8988T (cell line): ENCODE measurements at places on chromosomes 13 and 19.
A peak's percentile ranks its signal among the peaks of the same experiment; 100 is the strongest.

GRCh38 chr13:25689539-25689938, 317.8 kb downstream of the ATP8A2 start:
- DNase-seq, result no peak

DNA sequence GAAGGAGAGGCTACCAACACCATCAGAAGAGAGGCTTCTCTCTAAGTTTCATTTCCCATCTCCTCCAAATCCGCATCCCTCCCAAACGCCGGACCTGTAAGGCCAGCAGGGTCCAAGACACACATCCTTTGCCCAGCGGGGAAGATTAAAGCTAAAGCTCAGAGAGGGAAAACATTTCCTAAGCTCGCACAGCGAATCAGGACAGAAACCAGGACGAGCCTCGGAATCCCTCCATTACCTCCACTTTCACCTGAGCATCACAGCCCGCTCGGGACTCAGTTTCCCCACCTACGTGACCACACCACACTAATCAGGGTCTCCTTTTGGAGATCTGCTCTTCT, 711 bp upstream of the FOSB start:
- no peak for DNase-seq

- no peak for DNase-seq
These were observed 104.7 kb downstream of the GGACT start for GRCh38 chr13:100483841-100484381.

GRCh38 chr19:40633207-40633606, 32.0 kb downstream of the LTBP4 start:
- no peak for DNase-seq

DNA sequence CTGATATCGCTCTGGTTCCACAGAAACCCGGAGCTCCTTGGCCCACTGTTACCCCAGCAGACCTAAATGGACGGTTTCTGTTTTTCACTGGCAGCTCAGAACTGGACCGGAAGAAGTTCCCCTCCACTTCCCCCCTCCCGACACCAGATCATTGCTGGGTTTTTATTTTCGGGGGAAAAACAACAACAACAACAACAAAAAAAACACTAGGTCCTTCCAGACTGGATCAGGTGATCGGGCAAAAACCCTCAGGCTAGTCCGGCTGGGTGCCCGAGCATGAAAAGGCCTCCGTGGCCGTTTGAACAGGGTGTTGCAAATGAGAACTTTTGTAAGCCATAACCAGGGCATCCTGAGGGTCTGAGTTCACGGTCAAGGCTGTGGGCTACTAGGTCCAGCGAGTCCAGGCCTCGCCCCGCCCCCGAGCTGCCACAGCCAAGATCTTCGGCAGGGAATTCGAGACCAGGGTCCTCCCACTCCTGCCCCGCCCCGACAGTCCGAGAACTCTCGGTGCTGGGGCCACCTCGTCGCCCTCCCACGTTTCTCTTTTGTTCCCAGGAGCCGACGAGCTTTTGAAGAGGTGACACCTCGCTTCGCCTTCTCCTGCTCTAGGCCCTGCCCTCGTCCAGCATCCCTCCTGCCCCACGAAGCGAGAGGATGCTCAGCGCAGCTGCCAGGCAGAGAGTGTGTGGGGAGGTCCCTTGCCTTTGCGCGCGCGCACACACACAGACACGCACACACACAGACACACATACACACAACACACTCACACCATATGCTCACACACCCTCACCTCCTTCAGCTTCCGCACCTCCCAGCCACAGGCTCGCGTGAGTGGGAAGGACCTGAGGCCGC, 8.8 kb downstream of the ZIC2 start:
- no peak for DNase-seq

DNA sequence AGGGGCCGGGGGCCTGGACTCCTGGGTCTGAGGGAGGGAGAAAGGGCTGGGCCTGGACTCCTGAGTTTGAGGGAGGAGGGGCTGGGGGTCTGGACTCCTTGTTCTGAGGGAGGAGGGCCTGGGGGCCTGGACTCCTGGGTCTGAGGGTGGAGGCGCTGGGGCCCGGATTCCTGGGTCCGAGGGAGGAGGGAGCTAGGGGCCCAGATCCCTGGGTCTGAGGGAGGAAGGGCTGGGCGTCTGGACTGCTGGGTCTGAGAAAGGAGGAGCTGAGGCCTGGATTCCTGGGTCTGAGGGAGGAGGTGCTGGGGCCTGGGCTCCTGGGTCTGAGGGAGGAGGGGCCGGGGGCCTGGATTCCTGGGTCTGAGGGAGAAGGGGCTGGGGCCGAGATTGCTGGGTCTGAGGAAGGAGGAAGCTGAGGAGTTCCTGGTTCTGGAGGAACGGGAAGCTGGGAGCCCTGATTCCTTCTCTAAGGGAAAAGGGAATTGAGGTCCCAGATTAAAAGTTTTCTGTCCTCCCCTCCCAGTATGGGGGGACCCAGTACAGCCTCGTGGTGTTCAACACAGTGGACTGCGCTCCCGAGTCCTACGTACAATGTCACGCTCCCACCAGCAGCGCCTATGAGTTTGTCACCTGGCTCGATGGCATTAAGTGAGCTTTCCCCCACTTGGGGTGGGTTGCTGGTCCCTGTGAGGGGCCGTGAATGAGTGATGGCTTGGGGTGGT, 721 bp downstream of the MED25 start:
- no peak for DNase-seq

GRCh38 chr13:43260999-43261398, 237.6 kb downstream of the DNAJC15 start:
- no peak for DNase-seq

DNA sequence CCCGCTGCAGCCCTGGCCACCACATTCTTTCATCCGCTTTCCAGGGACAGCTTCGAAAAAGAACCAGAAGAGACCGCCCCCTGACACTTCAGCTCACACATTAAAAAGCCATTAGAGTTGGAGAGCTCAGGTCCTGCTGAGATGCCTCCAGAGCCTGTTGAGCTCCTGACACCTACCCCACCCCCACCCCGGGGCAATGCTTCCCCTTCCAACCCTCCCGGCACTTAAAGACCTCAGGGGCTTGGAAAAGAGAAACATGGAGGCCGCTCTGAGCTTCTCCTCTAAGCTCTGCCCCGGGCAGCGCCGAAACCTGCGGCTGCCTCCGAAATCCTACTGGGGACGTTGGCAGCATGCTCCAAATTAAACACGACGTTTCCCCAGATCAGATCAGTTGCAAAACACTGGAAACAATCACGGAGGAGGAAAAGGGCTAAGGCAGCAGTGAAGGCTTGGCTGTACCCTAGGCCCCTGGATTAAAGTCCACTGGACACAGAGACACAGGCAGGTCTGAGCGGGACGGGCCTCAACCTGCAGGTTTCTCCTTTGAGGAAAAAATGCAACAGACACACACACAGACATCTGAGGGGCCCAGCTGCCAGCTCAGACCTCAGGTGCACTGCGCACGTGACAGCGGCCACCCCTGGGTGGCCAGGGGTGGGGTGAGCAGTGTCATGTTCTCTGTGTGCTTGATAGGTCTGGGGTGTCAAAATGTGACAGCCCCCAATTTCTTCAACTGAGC, 9.6 kb downstream of the SH3GL1 start:
- no peak for DNase-seq

DNA sequence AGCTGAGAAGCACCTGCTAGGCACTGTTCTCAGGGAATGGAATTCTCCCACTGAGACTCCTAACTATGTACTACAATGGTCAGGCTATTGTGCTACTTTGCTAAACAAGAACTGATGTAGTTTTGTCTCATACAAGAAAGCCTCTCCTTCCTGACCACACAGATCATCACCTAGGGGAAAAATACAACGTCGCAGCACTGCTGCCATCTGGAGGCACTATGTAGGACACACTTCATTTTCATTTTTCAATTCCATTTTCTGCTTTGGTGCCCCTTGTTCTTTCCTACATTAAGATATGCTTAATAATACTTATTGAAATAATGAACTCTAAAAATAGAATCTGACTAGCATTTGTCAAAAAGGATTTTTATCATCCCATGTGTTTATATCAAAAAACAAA, 21.1 kb downstream of the PROSER1 start:
- DNase-seq, result peak; percentile 13

GRCh38 chr13:24228852-24229458, 68.4 kb downstream of the SPATA13 start:
- DNase-seq, result no peak
